ENCODE measurements at places on chromosomes 5 and 9.

GRCh38 chr9:104984121-104984520 is 56.2 kb upstream of the ABCA1 start:
- no peak for DNase-seq

- DNase-seq, result peak; percentile 26
Measured at GRCh38 chr5:90783460-90784333, 225.1 kb downstream of the ADGRV1 start.

DNA sequence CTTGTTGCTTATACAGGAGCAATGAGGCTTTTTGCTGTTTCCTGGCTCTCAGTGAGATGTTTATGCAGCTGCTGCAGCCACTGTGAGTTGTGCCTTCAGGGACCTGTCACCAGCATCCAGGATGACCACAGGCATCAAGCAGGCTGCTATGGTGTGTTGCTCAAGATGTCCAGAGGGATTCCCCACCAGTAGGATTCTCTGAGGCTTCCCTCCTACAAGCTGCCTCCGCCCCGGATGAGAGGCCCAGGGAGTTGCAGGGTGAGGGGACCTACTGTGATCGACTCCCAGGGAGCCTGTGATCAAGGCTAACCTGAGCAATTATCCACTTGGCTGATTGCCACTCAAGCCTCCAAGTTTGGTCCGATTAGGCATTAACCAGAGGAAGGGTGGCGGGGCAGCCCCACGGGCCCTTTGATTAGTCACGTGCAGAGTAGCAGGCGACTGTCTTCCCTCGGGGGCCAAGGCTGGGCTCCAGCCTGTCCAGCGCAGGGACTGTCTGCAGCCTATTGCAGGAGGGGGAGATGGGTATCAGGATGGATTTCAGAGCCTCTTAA is 1.8 kb upstream of the FAT2 start:
- DNase-seq, result no peak

DNA sequence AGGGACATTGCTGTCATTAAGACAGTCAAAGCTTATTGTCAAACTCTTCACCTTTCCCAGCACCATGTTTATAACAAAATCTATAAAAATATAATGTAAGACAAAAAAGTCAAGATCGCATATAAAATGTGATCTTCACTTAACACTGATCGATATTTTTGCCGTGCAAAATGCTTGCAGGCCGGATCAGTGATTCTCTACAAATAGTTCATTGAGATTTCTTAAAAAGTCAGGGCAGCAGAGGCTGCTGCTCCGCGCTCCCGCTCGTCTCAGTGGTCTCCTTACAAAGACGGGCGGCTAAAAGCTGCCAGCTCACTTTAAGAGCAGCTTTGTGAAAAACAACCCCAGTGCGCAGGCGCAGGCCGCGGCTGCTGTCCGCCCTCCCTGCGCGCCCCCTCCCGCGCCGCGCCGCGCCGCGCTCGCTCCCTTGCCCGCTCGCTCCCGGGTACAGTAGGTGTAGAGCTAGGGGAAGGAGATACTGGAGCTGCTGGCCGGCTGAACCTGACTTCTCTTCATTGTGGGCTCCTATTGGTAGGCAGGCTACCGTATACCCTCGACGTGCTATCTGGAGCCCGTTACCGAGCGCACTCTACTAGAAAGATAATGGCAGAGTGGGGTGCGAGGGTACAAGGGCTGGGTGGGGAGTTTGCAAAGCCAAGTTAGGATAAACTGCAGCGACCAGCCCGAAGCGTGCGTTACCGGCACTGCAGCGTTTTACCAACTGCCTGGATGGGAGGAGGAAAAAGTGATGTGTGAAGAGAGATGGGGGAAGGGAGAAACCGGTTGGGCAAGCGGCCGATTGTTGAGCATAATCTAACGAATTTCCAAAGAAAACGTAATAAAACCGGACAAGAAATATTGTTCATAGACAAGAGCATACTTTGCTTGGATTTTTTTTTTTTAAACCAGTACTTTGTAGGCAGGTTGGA is at the start of gene ARRDC3:
Gene ARRDC3, minus strand, starts transcription at position 291 of the 929 bp plus-strand sequence. Its CDS starts 225 bp downstream, at position 66.
- DNase-seq, result peak; percentile 81

DNA sequence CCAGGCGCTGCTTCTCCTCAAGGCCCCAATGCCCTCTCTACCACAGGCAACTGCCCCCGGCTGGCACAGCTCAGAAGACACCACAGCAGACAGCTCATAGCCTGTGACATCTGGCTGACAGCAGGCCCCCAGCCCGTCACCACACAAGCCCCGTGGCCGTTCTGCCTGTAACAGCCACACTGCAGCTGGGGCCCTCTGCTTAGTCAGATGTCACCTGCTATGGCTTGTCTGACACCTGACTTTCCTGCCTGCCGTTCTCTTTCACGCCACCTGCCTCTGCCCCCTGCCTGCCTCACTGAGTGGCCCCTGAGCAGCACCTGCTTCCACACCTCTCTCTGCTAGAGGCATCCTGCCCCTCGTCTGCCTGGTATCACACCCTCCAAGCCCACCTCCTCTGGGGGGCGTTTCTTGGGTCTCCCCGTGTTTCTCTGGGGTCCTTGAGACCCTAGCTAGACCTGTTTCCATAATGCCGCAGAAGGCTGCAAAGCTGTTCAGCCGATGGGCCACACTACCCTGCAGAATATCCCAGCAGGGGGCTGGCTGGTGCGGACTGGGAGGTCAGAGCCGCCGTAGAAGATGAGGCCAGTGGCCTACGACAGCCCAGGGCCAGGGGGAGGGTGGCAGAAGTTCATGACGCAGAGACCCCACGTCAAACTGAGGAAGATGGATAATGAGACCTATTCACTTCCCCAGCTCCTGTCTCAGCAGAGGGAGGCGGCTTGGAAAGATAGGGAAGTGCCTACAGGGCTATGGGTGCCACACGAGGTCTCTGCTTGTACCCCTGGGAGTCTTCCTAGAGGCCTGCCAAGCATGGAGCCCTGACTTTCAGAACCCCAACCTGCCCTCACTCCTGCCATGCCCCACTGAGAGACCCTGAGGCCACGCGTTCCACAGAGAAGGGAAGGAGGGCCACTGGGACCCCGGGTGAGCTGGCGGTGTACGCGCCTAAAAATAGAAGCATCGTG is 95.1 kb downstream of the ZNF354C start:
- DNase-seq, result no peak

DNA sequence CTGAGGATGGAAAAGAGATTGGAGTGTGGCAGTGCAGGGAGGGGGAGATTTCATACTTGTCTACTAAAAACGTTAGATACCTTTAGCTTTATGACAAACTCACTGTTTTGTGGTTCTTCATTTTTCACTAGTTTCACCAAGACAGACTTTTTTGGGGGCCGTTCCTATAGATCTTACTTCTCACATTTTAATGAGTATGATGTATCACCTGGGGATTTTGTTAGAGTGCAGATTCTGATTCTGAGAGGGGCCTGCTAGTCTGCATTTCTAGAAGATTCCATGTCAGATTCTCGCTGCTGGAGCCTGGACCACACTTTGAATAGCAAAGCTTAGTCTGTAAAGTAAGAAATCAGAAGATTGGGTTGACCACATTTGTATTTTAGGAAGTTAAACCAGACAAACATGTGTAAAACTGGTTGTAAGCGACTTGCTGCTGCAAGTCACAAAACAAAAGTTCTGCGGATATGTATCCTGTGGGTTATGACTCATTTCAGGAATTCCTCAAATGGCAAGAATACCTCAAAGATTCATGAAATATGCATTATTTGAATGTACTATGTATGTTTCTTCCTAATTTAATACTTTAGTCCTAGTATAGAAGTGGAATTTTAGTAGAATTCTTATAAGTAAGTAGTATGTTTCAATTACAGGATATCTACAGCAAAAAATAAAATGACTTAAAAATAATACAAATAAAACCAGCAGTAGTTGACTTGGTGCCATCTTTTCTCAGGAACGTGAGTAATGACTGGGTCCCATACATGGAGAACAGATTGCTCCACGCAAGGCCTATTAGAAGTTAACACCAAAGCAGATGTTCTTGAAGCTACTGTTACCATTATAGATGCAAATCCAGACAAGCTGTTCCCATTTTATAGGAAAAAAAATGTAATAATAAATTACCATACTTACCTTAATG is 27.8 kb downstream of the NFIL3 start:
- peak; percentile 75 for DNase-seq

- DNase-seq, result no peak
Measured at GRCh38 chr5:139105621-139106071, 92.5 kb downstream of the SIL1 start.

GRCh38 chr5:53713978-53714666 is 153.7 kb downstream of the NDUFS4 start:
- no peak for DNase-seq

- no peak for DNase-seq
Measured at GRCh38 chr5:164357395-164358033, 852.1 kb downstream of the MAT2B start.

DNA sequence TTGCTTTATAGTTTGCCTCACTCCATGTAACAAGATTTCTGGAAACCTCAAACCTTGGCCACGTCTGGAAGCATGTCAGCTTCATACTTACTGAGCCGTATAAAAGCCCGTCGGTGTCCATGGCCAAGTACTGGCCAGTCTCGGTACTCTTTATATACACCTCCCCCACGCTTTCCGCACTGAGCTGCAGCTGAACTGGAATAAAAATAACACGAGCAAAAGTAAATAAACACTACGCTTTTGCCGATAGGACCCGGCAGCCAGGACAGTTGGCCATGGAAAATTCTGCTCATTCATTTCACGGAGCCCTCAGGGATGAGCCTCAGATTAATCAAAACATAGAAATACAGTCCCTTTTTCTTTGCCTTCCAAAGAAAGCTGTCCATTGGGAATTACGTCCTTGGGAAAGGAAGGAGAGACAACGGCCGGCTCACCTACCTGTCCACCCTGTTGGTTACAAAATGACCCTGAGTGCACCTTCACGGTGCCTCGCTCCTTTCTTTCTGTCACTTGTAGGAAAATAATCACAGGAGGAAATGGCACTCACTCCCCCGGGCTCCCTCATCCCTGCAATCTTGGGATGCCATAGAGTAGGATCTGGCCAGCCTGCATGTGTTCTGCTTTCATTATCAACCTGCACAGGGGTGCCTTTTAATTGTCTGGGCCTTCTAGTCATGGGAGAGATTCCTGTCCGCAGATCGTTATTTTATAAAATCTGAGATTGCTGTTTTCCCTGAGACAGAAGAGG is 85.1 kb downstream of the FGF1 start:
- no peak for DNase-seq

DNA sequence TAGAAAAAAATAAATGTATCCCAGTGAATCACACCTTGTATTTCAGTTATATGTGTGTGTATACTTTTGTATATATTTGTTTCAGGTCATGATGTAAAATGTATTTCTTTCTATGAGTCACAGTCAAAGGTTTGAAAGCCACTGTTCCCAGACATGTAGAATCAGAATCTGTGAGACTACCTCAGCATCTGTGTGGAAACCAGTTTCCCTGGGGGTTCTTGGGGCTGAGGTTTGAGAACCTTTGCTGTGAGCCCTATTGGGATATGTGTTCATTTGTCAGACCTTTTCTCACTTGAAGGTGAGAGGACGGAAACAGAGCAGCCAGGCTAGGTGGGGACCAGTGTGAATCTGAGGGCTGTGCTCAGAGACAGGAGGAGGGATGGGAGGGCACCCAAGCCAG is 78.7 kb upstream of the SAP30L start:
- DNase-seq, result no peak

DNA sequence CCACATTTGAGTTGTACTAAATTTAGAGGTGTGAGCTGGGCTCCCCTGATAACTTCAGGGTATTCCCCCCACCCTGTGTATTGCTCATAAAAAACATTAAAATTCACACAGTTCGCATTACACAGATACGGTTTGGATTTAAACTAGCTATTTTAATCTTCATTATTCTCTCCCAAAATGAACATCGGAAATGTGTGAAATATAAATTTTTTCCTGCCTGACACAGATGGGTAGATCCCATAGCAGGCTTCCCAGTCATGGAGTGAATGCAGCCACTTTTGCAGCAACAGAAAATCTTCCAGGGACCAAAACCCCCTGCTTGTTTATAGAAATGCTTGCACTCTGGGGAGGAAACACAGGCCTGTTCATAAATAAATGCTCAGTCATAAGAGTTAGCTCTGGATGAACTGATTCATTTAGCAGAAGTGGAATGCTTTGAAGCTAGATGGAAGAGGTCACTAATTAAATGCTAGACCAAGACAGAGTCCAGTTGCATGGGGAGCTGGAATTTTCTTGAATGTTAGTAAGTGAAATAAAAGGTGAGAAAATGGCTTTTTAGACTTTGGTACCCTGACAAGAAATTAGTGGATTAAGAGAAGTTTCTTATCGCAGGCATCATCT is 115.6 kb downstream of the PDE8B start:
- DNase-seq, result no peak

DNA sequence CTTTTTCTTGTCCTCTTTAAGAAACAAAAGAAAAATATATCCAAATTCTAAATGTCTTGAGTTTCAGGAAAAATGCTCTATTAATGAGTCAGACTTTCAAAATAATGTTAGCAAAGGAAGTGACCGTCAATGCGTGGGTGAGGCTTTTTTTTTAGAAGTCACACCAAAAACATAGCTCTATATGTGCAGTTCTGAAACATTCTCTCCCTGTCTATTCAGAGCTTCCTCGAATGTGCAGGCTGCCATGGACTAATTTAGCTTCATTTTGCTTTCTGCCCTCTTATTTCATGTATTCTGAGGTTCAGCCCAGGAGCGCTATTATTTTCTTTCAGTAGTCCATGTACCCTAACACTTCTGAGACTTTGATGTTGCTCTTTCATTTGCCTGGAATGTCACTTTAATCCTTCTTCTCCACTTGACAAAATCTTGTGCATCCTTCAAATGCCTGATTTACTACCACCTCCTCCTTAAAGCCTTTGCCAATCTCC is 72.5 kb upstream of the RASA1 start:
- DNase-seq, result peak; percentile 43

GRCh38 chr9:122138560-122139268 is 20.9 kb downstream of the NDUFA8 start:
- no peak for DNase-seq

GRCh38 chr5:126369995-126370731 is 53.0 kb upstream of the GRAMD2B start:
- no peak for DNase-seq

GRCh38 chr5:160479926-160480325 is 58.3 kb downstream of the PTTG1 start:
- DNase-seq, result no peak

DNA sequence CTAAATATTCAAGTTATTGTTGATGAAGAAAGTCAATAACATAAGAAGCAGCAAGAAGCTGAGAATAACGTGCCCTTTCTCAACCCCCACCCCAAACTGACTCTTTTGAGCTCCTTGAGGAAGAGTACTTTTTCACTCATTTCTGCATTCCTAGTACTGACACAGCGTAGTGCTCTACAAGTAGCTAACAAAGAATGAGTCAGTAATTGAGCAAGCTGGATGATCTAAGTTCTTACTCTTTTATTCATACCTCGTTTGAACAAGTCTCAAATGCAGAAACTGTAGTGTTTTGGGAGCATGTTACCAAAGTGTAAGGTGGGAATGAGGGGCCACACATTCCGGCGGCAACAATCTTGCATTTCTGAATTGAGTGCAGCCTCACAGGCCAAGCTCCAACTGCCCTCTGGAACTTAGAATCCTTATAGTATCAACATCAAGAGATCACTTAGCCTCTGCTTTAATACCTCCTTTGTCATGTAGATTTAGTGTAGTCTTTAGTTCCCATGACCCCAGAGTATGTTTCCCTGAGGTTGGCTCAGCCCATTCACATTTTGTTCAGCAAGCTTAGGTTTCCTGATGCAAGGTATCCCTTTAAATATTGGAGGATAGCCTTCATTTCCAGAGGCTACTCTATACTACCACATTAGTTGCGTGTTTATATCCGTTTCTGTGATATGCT is 152.0 kb downstream of the PRR16 start:
- DNase-seq, result no peak

All from HFF-Myc (cell line).